ENCODE measurements at places on chromosomes 6 and 20.
A peak's percentile ranks its signal among the peaks of the same experiment; 100 is the strongest.

DNA sequence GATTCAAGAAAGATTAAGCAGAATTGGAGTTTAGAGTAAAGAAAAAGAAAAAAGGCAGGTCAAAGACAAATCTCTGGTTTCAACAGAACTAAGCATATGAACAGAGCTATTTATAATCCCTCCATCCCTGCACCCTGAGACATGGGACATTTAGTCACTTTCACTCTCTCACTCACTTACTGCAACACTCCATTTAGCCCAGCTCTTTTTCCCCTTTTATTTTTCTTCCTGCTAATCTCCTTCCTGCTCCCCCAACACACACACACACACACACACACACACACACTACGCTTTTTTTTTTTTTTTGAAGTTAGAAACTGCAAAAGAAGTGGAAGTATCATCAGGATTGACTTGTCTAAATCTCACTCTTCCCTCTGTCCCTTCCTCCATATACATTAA is 45.1 kb upstream of the TBC1D7 start:
- no peak for DNase-seq

- no peak for DNase-seq
These were observed 308.5 kb downstream of the BMP7 start for GRCh38 chr20:56957737-56958553.

DNA sequence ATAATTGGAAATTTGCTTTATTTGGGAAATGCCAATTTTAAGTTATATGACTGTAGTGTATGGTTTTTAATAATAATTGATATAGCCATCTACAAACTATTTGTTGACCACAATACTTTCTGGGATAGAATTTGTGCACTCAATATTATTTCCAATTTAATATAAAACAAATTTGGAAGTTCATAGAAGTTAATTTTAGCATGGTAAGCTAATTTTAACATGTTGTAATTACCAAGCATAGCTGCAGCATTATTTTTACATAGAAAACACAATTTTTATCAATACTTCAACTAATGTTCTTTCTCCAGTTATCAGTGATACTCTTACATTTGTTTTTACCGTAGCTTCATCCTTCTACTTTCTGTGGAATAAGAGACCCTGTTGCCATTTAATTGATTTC is 100.8 kb downstream of the L3MBTL3 start:
- DNase-seq, result no peak

DNA sequence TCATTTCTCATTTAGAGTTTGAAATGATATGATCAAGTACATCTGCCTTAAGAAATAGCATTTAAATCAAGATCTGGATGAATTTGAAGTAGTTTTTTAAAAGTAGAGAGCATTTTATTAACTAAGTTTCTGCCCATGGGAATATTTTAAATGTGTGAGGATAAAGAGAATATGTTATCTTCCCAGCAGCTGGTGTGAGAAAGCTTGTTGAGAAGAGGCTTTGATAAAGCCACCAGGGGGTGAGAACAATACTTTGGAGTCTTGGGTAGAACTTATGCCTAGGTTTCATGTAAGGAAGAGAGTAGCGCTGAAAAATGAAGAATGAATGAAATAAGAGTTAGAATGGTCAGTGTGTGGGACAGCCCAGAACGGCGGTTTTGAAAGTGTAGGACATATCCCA is 190.2 kb downstream of the GRM1 start:
- no peak for DNase-seq

GRCh38 chr6:107110200-107110599 is 5.1 kb downstream of the BEND3 start:
- no peak for DNase-seq

DNA sequence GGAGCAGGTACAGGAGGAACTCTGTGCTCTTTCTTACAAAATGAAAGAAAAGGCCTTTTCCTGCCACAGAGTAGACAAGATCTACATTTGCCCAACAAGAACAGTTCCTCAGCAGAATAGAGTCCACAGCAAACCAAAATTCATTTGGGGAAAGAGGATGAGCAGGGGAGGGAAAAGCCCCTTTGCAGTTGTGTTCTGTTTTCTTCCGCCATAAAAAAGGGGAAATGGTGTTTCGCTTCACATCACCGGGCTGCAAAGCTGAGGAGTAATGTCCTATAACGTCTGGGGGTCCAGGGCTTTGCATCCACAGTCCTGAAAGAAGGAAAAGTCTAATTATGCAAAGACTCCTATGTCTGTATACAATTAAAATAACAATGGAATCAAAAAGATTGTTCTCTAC is at the start of gene GPR31:
Gene GPR31 (minus strand): TSS at position 118 of the 400 bp plus-strand sequence. CDS start 149 bp downstream, outside the sequence.
- no peak for DNase-seq

- DNase-seq, result no peak
These were observed 36.9 kb upstream of the SIRT5 start for GRCh38 chr6:13537527-13537897.

GRCh38 chr6:47007657-47008396 is 34.3 kb downstream of the ADGRF1 start:
- no peak for DNase-seq

GRCh38 chr6:27188061-27188884 is 59.2 kb upstream of the PRSS16 start:
- DNase-seq, result peak; percentile 19

GRCh38 chr20:23205611-23206041 is 119.5 kb upstream of the CD93 start:
- DNase-seq, result no peak

- DNase-seq, result no peak
These were observed 217.5 kb downstream of the TINAG start for GRCh38 chr6:54525731-54526130.

DNA sequence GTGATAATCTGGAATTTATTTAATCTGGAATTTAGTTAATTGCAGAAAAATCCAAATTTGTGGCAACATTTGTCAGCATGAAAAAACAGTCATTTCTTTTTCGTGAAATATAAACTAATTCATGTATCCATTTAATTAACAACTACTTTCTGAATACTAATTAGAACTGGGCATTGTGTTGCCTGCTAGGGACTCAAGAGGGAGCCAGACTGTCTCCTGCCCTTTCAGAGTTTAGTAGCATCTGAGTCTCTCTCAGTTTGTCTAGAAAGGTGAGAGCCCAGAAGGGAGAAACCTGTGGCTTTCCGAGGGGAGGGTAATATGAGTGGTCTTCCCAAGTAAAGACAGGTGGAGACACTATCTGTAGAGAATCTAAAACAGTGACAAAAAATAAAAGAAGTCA is 210.9 kb upstream of the HDDC2 start:
- no peak for DNase-seq

- DNase-seq, result no peak
These were observed 162.9 kb upstream of the SASH1 start for GRCh38 chr6:148179786-148180185.

DNA sequence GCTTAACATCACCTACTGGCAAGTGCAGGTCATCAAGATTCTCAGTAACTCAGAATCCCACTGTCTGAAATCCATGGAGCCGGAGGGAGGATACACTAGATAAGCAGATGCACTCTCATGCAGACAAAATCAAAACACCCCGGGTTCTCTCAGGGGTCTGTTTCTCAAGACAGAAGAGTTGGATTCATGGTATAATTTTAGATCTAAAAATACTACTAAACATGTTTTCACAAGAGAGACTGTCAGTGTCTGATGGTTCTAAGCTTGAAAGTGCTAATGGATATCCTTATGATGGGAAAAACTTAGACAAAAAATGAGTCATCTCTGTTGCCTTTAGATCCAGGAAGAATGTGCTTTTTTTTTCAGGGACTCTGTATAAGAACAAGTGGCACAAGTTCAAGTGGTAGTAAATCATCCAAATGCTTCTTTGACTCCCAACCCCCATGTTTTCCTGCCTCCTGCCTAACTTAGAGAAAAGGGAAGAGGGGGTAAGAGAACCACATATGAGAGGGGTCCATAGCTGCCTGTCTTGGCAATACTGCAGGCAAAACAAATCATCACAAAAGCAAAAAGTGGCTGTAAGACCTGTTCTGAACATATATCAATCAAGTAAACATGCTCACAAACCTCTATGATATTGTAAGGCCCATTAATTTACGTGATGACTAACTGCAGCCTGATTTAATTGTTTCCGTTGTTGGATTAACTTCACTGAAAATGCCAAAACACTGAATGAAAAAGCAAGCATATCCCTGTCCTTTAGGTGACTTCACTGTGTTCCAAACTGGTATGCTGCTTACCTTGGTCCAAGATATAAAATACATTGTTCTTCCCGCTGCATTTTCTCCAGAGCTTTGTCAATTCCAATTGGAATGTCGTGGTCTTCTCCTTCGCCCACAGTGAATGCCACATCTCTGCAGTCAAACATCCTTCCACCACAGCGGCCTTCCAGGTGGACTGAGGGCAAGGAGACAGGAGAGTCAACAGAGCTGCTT is 84.0 kb upstream of the TULP1 start:
- DNase-seq, result no peak

DNA sequence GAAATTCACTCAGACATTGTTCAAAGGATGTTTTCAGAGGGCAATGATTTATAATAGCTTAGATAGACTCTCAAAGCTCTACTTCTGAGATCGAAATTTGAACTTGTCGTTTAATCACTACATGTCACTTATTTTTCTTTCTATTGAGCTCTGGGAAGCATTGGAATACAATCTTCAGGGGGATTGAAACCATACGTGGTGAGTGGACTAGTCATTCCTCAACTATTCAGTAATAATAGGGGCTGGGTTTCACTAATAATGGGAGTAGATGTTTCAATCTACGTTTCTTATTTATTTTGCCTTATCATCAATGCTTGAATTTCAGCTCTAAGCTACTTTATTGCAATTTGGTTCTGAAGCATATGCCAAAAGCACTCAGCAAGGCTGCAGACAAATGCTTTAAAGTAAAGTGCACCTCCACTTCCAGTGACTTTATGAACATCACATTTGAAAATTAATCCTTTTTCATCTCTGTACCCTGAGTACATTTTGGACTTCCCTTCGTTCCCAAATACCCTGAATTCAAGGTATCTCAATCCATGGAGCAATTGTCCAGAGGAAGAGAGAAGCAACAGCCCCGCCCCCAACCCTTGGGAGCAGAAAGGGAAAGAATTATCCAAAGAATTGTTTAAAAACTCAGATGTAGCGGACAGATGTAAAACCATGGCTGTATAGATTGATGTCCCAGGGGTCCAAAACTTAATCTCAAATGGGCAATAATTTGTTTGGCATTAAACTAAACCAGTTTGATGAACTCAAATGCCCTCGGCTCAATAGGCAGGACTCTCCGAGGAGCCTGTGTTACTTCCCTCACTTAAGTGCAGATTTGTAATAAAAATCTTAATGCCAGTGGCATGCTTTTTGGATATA is 68.1 kb downstream of the HFE start:
- DNase-seq, result no peak

GRCh38 chr6:45231660-45232059 is 96.5 kb upstream of the RUNX2 start:
- no peak for DNase-seq

GRCh38 chr20:951384-952169 is 35.4 kb upstream of the ANGPT4 start:
- no peak for DNase-seq

DNA sequence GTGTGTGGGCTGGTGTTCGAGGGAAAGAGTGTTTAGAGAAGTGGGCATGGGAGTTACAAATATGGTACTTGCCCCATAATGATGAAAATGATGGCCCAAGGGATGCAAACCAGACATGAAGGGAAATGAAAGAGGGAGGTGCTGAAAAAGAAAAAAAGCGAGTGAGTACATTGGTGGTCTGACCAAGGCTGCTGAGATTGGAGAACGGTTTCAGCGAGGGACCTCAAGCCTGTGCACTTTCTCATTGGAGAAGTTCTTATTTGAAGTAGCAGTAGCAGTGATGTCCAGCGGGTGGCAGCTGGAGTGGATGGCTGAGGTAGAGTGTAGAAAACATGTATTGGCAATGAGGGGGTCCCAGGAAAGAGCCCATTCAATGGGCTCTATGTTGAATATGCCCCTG is 54.8 kb downstream of the TNFAIP3 start:
- DNase-seq, result no peak

GRCh38 chr20:32110173-32110704 is 725 bp downstream of the TM9SF4 start:
- DNase-seq, result no peak

- DNase-seq, result no peak
These were observed 76.6 kb downstream of the CDS2 start for GRCh38 chr20:5203380-5203779.

GRCh38 chr6:105606831-105607463 is 204.1 kb upstream of the PREP start:
- DNase-seq, result no peak

DNA sequence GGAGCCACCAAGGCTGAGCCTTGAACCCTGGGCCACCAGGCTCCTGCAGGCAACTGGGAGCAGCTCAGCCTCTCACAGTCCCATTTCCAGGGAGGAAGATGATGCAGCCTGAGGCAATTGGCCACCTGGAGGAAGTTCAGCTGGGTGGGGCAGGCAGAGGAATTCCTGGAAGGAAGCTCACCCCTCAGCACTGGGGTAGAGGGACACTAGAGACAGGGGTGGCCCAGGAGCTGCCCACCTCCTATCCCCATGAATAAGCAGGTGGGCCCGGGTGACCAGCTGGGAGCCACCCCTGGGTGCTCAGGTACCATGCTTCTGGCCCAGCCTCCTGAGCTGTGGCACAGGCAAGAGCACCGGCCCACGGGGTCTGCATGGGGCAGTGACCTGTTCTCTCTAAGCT is 3.6 kb upstream of the HSPA12B start:
- DNase-seq, result no peak

DNA sequence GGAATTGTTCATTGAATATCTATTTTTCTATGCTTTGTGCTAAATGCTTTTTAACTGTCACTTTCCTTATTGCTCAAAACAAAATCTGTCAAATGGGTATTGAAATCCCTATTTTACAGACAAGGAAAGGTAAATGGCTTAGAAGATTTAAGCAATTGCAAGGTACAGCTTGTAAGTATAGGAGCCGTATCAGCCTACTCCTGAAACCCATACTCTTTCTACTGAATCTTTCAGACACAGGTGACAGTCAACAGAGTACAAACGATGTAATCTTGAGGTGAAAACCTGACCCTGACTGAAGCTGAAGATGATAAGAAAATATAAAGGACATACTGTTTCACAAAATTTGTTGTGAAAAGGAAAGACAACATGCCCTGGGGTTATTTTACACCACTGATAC is 7.0 kb upstream of the COX7A2 start:
- DNase-seq, result no peak

DNA sequence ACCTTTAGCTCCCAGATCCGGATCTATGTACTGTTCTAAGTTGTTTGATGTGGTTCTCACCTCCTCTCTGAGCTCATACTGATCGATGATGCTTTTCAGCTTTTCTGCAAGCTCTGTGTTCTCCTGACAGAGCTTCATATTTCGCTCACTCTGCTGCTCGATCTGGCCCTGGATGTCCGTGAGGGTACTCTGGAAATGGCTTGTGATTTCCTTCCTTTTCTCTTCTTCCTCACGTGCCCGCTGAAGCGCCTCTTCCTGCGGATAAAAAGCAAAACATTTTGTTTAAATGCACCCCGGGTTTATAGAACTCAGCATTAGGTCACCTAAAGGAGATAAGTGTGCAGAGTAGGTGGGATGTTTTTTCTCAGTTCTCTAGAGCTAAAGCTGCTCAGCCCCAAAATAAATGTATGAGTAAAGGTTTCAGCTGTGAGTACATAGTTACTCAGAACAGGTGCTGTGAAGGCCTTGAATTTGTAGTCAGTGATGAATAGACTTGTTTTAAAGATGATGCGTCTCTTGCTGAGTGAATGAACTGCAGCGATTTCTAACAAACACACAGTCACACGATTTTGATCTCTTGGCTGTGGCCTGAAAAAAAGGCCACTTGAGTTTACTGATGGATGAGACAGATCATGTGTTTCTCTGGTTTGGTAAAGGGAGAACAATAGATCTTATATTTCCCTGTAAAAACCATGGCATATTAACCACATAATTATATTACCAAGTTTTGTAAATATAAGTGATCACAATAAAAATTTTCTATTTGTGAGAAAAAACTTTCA is 29.1 kb downstream of the TXLNB start:
- DNase-seq, result peak; percentile 38

Data from activated CD4-positive, alpha-beta T cell treated with anti-CD3 and anti-CD28 coated beads, Interleukin-2, amount 50 U/mL, for 24 hours (primary cell).